ENCODE measurements at places on chromosomes 7 and 10.

- DNase-seq = no peak
Measured at GRCh38 chr7:143288836-143289235, 685 bp downstream of the CASP2 start.

DNA sequence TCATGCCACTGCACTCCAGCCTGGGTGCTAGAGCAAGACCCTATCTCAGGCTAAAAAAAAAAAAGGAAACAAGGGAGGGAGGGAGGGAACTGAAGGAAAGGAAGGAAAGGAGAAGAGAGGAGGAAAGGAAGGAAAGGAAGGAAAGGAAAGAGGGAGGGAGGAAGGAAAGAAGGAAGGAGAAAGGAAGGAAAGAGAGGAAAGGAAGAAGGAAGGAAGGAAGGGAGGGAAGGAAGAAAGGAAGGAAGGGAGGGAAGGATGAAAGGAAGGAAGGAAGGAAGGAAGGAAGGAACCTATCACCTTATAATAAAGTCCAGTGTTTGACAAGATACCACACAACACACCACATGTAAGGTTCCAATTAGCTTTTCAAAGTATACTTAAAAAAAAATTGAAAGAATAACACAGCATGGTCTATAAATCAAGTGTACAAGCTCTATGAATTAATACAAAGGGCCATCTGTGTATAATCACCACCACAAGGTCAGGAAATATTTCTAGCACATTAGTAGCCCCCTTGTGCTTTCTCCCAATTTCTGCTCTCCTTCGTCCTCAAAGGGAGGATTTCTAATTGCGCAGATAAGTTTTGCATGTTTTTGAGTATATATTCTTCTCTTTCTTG lies 26.4 kb downstream of the RNF216 start:
- no peak for DNase-seq

DNA sequence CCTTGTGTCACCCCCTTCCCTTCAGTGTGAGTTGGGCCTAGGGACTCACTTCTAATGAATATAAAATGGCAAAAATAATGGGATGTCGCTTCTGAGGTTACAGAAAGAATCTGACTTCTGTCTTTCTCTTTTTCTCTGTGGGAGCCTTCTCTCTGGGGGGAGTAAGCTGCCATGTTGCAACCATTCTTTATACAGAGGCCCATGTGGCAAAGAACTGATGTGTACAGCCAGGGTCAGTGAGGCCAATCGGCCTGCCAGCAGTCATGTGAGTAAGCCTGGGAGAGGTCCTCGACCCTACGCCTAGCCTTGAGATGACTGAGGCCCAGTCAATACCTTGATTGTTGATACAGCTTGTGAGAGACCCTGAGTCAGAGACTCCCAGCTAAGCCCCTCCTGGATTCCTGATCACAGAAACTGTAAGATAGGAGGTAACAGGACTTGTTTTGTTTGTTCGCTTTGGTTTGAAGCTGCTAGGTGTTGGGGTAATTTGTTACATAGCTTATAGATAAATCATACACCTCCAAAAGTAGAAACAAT lies 1.7 kb downstream of the TCAF1 start:
- no peak for DNase-seq

GRCh38 chr7:121084748-121085336 lies 96.3 kb downstream of the CPED1 start:
- DNase-seq = no peak

GRCh38 chr7:99128076-99128950 lies 15.6 kb downstream of the SMURF1 start:
- no peak for DNase-seq

GRCh38 chr10:7563368-7563767 lies 103.4 kb downstream of the ITIH5 start:
- DNase-seq = no peak

DNA sequence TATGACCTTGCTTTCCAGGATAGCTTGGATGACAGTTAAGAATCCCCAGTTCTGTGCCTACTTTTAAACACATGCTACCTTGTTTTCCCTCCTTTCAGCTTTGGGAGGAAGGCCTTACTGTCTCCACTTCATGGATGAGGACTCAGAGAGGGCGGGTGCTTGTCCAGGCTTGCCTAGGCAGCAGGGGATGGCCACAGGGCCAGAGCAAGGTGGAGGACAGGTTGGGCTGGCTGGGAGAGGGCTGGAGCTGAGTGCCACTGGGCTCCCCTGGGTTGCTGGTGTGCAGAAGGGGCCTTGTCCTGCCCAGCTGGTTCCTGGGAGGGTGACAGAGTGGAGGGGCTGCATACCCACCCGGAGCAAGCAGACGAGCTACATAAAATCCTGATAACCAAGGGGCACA lies 117.8 kb downstream of the GRK5 start:
- no peak for DNase-seq

- DNase-seq = no peak
Measured at GRCh38 chr10:88886557-88886956, 6.5 kb downstream of the STAMBPL1 start.
